C1 segment of cervical spinal cord (tissue), 14 donors: ENCODE measurements at places on chromosomes 2 and 18.

GRCh38 chr2:150404147-150404546 lies 83.3 kb downstream of the RND3 start:
- no peak for DNase-seq

GRCh38 chr2:2743164-2743571 lies 412.1 kb upstream of the MYT1L start:
- peak; percentile 61 for DNase-seq

DNA sequence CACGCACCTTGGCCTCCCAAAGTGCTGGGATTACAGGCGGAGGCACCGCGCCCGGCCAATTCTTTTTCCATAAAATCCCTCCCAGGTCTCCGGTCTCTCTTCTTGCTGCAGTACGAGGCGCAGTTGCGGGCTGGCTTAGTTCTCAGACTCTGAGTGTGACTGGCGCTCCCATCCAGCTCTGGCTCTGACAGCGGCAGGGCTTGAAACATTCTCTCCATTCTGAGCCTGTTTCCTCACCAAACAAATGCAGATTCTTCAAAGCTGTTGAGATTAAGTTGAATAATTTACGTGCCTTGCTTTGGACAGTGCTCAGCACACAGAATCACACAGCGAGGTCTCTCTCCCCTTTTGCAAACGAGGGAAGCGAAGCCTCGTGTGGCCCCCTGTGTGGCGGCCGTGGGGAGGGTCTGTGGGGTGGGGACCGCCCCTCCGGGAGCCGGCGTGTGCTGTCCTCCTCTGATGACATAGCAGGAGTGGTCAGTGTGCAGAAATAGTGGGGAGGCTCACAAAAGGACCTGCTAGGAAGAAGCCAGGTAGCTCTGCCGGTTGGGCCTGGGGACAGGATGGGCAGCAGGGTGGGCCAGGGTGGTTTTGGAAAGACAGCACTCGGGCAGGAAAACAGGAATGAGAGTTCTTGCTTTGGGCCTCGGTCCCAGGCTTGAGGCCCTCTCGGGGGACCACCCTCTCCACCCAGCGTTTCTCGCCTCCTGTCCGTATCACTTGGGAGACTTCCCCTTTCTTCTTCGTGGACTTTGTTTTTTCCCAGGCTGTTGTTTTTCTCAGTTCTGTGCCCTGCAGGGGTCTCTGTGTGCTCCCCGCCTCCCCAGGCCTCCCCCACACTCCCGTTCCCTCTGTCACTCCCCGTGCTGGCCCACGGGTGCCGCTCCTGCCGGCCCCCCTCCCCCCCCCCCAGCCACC lies 75.0 kb downstream of the KCNG2 start:
- DNase-seq, result no peak

DNA sequence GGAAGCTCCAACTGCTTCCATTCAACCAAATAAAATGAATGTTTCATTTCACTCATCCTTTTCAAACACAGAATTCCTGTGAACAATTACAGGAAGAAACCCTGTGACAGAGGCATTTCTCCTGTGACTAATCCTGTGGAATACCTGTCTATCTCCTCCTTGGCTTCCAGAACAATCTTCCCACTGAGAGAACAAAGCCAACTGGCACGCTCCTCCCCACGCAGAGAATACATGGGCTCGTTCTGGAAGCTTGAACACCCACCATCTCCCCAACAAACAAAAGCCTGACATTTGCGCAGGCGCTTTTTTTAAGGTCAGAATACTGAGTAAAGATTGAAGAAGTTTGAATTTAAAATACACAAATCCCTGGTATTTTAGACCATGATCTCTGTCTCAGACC lies 104.7 kb upstream of the SLC66A3 start:
- DNase-seq, result no peak

DNA sequence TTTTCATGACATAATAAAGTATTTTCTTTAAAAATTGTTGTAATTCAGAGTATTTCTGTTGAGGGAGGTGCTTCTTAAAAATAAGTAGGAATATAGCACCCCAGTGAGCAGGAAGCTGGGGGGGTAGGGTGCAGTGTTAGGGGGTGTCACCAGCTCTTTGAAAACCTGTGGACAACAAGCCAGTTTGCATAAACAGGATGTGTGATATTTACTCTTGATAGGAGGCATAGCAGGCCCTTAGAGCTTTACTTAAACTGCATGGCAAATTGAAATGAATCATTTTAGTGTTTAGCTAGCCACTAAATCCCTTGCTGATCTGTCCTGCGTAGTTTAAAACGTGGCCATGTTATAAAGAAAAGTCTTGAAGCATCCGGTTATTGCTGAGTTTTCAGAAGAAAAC lies 8.4 kb downstream of the TGIF1 start:
- DNase-seq, result no peak

DNA sequence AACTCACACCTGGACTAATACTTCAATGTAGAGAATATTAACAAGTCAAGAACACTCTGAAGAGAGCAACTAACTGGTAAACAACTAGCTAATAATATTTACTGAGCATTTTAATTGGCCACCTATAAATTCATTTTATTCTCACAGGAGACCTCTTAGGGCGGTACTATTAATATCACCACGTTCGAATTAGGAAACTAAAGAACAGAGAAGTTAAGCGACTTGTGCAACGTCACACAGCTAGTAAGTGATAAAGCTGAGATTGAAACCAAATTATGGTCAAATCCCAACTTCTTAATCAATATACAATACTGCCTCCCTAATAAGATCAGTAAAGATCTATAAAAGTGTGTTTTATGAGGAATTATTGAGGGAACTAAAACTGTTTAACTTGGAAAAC lies 1034.3 kb upstream of the POU3F3 start:
- no peak for DNase-seq

GRCh38 chr2:36770542-36771287 lies 74.2 kb downstream of the VIT start:
- DNase-seq, result no peak

- no peak for DNase-seq
Measured at GRCh38 chr2:71935262-71935848, 212.3 kb downstream of the CYP26B1 start.

- DNase-seq, result no peak
Measured at GRCh38 chr2:215002500-215002899, 135.9 kb downstream of the ABCA12 start.

DNA sequence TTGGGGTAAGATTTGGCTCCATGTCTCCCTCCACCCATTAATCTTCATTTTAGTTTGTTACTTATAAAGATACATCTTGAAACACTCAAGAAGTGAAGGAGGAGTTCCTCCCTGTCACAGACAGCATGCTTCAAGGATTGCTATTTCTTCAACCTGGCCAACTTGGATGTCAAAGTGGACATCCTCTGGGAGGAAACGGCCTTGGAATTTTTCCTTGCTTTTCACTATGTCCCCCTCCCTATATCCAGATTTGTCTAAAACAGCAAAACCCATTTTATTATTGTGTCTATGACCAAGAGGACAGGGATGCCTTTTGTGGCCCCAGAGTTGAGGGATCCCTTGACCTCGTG lies 242.9 kb downstream of the LPIN1 start:
- DNase-seq, result no peak

DNA sequence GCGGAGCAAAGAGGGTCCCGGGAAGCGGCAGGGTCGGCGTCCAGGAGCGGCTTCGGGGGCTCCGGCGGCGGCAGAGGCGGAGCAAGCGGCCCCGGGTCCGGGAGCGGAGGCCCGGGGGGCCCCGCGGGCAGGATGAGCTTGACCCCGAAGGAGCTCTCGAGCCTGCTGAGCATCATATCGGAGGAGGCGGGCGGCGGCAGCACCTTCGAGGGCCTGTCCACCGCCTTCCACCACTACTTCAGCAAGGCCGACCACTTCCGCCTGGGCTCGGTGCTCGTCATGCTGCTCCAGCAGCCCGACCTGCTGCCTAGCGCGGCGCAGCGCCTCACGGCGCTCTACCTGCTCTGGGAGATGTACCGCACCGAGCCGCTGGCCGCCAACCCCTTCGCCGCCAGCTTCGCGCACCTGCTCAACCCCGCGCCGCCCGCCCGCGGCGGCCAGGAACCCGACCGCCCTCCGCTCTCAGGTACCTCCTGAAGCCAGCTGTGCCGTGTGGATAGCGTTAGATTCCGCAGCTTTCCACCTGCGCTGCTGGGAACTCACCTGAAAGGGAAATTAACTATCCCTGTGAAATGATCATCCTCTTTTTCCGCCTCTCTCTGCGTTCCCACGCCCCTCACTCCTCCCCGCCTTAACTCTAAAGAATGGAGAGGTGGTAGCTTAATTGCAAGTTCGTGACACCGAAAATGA lies 472 bp downstream of the CNOT11 start:
- peak; percentile 60 for DNase-seq

- no peak for DNase-seq
Measured at GRCh38 chr2:150619607-150620330, 132.3 kb upstream of the RND3 start.

DNA sequence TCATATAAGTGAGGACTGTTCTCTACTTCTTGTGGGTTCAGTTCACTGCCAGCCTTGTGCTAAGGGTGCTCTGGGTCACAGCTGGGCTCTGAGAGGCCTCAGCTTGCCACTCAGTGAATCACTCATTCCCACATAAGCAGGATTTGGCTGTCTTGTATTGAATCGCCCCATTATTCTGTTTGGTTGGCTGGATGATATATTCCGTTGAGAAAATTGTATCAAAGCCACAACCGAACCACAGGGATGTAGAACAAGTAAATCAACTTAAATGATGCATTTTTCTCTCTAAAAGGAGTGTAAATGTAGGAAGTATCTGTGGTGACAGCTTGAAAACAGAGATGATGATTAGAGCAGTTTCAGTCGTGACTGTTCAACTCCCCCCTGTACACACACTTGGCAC lies 39.6 kb downstream of the TTC39C start:
- DNase-seq, result no peak

GRCh38 chr2:205715831-205716525 lies 33.7 kb downstream of the NRP2 start:
- DNase-seq, result no peak

DNA sequence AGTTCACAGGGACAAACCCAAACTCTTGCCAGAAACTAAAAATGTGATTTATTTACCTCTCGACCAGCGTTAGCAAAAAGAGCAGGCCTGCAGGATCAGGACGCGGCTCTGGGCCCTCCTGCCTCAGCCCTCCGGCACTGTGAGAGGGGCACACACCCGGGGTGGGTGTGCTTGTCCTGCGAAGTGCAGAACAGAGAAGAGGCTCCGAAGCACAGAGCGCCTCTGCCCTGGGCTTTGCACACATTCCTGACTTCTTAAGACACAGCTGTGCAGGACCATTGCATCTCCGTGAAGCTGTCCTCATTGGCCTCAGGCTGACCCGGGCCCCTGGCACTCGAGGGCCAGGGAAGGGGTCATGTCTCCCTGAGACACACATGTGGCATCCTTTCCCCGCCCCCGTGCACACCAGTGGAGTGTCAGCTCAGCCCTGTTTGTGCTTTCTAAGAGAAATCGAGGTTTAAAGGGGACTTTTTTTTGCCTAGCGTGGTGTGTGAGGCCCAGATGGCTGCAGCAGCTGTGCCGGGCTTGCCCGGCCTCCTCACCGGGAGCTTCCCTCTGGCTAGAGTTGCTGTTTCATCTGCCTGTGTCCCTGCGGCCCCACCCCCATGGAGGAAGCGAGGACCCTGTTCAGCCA lies 9.9 kb upstream of the NFATC1 start:
- no peak for DNase-seq

DNA sequence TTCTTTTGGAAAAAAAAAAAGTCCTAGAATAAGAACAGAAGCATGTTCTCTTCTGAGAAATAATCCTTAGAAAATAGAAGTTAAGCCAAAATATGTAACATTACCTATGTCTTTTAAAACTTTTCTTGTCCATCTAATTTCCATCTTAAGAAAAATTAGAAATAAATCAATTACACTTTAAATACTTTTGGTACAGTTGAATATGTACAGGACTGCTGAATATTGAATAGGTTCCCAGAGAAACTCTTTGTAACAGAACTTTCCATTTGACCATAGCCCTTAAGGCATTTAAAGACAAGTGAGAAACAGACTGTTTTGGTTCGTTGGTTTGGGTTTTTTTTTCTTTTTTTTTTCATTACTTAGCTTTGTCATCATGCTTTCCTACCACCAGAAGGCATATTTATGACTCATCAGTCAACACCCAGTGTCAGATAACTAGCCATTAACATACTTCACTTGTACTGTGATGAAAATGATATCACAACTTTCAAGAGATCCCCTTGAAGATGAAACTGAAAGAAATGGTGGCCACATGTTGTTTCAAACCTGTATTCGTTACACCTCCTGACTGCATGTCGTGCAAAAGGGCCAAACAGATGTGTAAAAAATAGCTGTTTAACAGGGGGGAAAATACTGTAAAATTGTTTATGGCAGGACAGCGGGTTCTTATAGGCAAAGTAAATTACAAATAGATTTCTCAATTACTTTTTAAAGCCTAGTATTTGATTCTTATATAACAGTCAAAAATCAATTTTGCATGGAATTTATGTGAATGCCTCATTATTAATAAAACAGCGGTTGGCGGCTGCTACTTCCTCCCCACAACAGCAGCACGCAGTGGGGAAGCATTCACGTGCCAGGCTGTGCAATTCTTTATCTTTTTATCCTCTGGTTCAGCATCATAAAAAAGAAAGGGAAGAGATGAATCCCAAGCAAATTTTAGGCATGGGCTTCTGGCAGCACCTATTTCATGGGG lies 280.7 kb upstream of the HNRNPA3 start:
- DNase-seq, result no peak

GRCh38 chr2:232473467-232473890 lies 14.2 kb downstream of the ECEL1 start:
- no peak for DNase-seq

DNA sequence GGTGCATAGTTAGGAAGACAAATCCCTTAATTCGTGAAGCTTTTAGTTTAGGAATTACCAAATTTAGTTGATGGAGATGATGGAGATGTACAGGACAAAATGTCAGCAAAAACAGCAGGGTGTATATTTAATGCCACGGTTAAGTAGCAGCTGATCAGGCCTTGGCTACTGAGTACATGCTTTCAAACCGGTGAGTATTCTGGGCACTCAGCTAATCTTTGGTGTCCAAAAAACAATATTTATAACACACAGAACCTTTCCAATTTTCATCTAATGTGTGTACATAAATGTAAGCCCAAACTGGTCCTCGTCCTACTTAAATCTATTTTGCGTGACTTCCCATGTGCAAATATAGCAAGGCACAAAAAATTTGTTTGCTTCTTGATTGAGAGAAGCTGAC lies 703.4 kb upstream of the LINC00305 start:
- DNase-seq, result no peak

DNA sequence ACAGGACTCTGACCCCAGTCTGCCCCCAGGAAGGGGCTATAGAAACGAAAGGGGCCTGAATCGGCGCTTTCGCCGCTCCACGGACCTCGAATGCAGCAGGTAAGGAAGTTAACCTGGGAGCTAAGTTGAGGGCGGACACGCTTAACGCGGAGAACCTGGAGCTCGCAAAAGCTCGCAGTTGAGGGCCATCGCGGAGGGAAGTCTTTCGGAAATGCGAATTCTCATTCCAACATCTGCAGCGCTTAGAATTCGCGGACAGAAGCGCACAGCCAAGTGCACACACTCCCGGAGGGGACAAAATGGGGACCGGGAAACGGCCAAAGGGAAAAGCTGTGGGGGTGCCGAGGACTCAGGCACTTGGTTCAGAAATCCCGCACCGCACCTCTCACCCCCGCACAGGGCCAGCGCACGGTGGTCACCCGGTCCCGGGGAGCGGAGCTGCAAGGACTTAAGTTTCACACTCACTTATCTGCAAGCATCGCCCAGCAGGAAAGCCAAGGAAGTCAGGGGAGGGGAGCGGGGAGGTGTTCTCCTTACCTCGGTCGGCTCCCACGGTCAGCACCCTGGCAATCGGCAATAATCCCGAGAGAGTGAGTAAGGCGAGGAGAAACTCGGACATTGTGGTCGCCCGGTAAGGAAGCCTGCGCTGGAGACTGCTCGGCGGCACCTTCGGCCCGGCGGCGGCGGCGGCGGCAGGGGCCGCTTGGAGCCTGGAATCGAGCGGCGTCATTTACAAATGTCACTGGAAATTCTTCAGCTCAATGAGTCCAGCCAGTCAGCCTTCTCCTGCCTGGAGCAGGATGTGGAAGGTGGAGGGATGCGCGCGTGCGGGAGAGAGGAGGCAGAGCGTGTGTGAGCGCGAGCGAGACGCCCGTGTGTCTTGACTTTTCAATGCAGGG lies 456 bp downstream of the LRP1B start:
- DNase-seq, result peak; percentile 84
